ENCODE measurements at places on chromosomes 4 and X.

DNA sequence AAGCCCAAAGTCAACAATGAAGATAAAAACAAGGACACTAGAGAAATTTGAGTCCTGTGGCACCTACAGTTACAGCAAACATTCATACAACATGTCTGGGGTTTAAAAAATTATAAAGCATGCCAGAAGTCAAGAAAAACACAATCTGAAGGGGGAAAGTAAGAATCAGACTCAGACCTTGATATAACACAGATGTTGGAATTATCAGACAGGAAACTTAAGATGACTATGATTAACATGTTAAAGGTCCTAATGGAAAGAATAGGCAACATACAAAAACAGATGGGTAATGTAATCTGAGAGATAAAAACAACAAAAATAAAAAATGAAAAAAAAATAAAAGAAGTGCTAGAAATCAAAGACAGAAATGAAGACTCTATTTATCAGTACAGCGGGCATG is 446.5 kb downstream of the SPRY1 start:
- DNase-seq, result no peak

DNA sequence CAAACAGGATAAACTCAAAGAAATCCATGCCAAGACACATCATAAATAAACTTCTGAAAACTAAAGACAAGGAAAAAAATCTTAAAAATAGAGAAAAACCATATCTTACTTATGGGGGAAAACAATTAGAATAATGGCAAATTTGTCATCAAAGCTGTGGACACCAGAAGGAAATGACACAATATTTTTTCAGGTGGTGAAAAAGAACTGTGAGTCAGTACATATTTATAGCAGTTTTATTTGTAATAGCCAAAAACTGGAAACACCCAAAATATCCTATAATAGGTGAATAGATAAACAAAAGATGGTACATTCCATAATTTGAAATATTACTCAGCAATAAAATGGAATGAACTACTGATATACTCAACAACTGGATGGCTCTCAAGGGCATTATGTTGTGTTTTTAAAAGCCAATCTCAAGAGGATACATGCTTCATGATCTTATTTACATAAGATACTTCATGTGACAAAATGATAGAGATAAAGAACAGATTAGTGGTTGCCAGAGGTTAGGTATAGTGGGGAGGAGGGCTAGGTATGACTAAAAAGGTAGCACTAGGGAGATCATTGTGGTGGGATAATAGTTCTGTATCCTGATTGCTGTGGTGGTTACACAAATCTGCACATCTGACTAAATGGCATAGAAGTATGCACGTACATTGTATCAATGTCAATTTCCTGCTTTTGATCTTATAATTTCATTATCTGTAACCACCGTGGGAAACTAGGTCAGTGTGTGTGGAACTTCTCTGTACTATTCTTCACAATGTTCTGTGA is 191.9 kb downstream of the PPP1R2C start:
- no peak for DNase-seq

GRCh38 chr4:173793937-173794510 is 264.0 kb upstream of the HAND2 start:
- no peak for DNase-seq

- no peak for DNase-seq
Measured at GRCh38 chr4:11079171-11079570, 349.5 kb downstream of the HS3ST1 start.

DNA sequence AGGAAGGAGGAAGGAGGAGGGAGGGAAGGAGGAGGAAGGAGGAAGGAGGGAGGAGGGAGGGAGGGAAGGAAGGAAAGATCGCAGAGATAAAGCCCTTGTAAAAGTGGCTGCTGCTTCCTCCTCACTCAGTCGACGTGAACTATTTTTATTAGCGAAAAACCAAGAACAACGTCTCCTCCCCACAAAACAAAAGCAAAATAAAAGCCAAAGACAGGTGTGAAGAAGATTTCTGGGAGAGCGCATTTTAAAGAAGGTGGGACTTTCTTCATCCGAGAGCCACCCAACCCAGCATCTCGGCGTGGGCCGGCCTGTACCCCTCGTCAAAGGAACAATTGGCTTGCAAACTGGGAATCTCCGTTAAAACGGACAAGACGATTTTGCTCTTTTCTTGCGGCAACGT is 40.7 kb upstream of the ASMTL start:
- DNase-seq, result no peak

GRCh38 chr4:54687887-54688841 is 30.4 kb downstream of the KIT start:
- DNase-seq, result peak; percentile 65

DNA sequence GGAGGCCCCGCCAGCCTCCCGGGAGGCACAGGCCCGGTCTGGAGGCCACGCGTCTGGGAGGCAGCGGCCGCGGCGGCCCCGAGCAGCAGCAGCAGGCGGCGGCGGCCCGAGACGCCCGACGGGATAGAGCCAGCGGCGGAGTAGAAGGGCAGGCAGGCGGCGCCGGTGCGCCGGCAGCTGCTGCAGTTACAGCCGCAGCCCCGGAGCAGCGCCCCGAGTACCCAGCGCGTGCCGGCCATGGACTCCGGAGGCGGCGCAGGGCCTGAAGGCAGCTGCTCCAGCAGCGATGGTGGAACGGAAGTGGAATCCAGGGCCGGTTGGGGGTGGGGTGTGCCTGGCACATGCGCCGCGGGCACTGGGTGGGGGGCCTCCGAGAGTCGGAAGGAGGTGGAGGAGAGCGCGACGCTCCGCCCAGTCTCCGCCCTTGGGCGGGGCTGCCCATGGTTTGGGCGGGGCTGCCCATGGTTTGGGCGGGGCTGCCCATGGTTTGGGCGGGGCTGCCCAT is at the start of gene GRSF1:
Gene GRSF1, minus strand, starts transcription at position 302 of the 505 bp plus-strand sequence. Its CDS starts 63 bp downstream, at position 239.
- peak; percentile 31 for DNase-seq

DNA sequence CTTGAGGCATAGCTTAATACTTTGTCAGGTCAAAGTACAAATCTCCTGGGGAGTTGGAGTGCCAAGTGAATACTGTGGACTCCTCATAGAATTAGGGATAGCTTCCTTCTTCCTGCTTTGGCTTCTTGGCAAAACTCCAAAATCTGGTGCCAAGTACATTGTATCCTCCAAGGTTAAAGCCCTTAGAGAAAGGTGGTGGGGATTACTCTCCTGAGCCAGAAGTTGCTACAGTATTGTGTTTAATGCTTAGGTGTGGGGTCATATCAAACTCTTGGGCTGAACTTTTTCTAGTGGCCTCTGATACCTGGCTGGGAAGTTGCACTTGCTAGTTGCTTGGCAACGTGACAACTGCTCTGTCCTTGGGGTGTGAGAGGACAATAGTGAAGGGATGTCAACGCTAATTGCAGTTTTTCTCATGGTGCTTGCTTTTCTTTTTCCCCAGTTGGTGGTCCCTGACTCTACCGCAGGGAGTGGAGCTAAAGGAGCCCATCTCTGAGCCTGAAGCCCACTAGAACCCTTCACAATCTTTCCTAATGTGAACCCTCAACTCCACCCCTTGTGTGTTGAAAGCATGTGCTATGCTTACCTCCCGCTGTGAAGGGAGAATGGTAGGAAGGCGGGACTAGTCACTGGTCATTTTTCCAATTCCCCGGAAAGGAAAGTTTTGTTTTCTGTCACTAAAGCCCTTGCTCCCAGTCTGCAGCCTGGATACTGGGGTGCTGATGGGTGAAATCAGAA is 35.5 kb downstream of the DLG3 start:
- DNase-seq, result no peak

GRCh38 chr4:16665942-16666551 is 232.4 kb downstream of the LDB2 start:
- no peak for DNase-seq

DNA sequence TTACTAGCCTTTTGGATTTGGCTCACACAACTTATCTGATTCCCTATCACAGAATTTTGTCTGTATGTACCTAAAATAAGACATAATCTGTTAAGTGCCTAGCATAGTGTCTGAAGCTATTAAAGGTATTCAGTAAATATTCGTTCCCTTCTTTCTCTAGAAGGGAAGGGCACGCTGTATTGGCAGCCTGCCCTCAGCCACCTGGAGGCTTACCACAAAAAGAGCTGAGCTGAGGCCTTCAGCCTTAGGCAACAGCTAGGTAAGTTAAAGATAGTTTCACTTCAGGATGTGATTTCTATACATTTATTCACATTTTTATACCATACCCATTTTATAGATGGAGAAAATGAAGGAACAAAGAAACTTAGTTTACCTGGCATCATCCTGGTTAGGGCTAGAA is 400.0 kb upstream of the LCORL start:
- no peak for DNase-seq

- no peak for DNase-seq
Measured at GRCh38 chr4:180356766-180357165, 1886.4 kb upstream of the TENM3 start.

DNA sequence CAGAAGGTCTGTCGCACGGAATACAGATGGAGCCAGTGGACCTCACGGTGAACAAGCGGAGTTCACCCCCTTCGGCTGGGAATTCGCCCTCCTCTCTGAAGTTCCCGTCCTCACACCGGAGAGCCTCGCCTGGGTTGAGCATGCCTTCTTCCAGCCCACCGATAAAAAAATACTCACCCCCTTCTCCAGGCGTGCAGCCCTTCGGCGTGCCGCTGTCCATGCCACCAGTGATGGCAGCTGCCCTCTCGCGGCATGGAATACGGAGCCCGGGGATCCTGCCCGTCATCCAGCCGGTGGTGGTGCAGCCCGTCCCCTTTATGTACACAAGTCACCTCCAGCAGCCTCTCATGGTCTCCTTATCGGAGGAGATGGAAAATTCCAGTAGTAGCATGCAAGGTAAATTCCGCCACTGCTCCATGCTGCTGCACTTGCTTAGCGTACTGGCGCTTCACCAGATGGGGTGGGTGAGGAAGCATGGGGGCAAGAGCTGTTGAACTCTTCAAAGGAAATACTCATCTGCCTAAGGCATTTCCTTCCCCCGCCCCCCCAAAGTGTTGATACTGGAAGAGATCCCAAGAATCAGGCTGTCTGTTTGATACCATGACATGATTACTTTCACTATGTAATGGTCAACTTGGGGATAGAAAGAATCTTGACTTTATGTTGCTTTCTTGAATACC is 24.8 kb downstream of the KLF3 start:
- DNase-seq, result no peak

DNA sequence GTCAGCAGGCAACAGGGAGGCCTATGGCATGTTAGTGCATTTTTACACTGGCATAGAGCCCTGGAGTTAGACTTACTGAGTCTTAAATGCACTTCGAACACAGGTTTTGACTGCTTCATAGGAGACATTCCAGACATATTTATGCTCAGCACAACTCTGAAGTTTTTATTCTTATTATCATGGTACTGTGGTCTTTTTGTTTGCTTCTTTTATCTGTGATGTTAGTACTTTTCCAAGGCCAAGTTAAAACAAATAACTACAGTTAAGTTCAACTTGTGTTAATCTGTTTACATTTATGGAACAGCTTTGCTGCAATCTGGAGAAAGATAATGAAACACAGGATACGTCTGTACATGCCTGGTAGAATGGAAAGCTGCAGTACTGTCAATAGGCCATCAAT is 76.5 kb downstream of the COL4A5 start:
- DNase-seq, result peak; percentile 24

- DNase-seq, result no peak
Measured at GRCh38 chr4:15719506-15719905, 16.6 kb downstream of the BST1 start.

DNA sequence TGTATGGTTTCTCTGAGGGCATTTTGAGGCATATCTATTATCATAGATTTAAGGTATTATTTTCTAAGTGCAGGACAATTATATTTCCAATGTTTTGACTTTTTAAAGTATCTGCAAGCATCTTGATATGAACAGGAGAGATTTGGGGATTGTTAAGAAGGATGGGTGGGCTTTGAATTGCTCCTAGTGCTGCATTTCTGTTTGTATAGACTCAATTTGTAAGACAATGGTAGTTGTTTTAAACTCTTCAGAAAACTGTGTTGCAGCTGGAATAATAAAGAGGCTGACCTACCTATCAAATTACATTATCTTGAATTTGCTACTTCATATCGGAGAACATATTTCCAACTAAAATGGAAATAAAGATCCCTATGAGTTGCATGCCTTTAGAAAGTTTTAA is 570.3 kb downstream of the ADGRL3 start:
- no peak for DNase-seq

DNA sequence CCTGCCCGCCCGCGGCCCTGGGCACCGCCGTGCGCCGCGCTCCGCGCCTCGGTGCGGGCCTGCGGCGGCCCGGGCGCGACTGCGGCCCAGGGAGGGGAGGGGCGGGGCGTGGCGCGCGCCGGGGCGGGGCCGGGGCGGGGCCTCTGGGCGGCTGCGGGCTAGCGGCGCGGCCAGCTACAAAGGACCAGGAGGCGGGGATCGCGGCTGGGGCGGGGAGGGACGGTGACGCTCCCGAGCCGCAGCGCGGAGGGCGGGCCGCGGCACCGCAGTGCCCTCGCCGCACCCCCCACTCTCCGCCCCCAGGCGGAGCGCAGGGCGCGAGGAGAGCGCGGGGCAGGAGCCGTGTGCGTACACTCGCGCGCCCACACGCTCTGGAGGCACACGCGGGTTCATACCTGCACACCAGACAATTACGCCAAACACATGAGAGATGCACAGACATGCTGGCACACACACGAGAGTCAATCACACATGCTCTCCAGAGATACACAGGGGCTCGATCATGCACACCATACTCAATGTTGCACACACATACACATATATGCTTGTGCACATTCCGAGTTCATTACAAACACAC is at the start of gene CRMP1:
Gene CRMP1, minus strand, starts transcription at position 83 of the 577 bp plus-strand sequence. CDS start 117 bp downstream, outside the sequence.
- DNase-seq, result no peak

- DNase-seq, result no peak
Measured at GRCh38 chr4:115668396-115668795, 555.0 kb upstream of the NDST4 start.

GRCh38 chr4:10054571-10055041 is 33.3 kb upstream of the SLC2A9 start:
- DNase-seq, result no peak

DNA sequence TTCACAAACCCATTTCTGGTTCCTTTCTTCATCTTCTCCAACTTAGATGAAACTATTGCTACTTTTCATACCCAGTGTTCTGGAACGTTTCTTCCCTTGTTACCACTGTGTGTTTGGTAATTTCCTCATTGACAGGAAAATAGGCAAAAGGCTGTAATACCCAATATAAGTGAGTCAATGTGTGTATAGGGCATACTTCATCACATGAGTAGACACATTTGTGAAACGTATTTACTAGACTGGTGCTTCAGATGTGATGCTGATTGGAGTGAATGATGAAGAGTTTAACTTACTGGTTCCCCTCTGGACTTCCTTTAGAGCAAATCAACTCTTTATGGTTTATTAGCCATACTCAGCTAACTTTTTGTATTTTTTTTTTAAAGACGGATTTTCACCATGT is 195.1 kb upstream of the ATP6AP2 start:
- no peak for DNase-seq

DNA sequence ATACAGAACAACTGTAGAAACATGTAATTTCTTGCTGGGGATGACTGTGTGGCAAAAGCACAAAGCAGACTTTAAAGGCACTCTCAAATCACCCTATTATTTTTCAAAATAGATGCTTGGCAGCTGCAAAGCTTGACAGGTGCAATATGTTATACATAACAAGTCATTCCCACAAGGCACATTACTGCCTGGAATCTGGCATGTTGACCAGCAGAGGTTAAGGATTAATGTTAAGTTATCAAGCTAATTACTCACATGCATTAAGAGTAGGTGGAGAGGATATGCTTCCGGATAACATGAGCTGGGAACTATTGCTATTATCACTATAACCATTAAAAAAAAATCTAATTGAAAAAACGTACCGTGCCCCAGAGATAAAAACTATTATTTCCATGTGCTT is 17.8 kb downstream of the ANOS1 start:
- DNase-seq, result no peak
